ENCODE measurements at places on chromosomes 13 and 19.

GRCh38 chr13:101763191-101763590 lies 310.7 kb downstream of the ITGBL1 start:
- DNase-seq: no peak

DNA sequence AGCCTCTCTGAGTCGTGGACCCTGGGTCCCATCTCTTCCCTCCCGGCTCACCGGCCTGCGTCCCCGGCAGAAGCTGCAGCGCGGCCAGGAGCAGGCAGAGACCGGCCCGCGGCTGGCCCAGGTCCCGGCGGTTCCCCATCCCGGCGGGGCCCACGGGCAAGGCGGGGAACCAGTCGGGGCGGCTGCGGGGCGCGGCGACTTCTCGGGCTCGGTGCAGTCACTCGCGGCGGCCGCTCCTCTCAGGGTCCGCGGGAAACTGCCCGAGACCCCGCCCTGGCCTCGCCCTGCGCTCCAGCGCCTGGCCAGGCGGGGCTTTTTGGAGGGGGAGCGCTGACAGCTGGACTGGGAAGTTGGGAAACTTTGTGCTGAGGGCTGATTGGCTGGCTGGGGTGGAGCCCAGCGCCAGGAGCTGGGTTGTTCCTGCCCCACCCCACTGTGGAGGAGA lies at the start of gene COL5A3:
Gene COL5A3, minus strand, starts transcription at position 258 of the 445 bp plus-strand sequence. Its CDS starts 119 bp downstream, at position 139.
- DNase-seq: no peak

- no peak for DNase-seq
Measured at GRCh38 chr13:23440821-23441618, 7.5 kb upstream of the SACS start.

DNA sequence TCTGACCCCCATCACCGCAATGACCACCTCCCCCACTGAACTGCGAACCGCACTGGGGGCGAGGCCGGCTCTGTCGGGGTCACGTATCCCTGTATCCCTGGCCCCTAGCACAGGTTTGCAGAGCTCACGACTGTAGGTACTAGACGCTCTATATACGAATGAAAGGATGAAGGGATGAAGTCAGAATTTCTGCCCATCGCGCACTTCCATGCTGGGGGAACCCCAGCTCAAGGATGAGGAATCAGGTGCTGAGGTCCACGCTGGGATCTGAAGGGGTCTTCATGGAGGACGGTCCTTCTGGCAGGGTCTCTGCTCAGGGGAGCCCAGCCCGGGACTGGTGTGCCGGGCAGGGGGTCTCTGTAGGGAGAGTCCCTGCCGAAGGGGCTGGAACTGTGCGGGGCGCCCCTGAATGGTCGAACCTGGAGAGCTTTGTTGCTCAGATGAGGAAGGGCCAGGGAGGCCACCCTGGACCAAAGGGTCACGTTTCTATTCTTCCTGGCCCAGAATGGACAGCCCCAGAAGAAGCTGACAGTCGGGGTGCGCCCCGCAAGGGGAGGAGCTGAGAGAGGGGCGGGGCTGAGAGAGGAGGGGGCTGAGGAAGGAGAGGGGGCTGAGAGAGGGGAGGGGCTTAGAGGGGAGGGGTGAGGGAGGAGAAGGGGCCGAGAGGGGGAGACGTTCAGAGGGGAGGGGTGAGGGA lies 37.9 kb upstream of the SEMA6B start:
- DNase-seq: no peak

GRCh38 chr19:11485245-11485837 lies 4.5 kb upstream of the ELAVL3 start:
- no peak for DNase-seq

DNA sequence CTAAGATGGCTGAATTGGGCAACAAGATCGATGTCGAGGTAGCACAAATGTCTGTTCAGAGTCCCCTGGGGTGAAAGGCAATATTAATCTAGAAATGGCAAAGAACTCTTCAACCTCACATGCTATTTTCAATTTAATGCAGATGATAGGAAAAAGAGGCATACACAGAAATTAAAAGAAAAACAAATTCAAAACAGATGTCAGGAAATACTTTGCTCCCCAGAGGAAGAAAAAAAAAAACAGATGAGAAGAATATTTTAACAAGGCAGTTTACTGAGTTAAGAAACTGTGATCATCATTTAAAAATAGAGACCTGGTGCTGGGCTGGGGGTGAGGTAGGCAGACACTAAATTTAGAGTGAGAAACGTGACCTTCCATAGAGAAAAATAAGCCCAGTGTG lies 421.9 kb upstream of the ARGLU1 start:
- no peak for DNase-seq

- no peak for DNase-seq
Measured at GRCh38 chr13:84946192-84946591, 853.0 kb downstream of the SLITRK6 start.

DNA sequence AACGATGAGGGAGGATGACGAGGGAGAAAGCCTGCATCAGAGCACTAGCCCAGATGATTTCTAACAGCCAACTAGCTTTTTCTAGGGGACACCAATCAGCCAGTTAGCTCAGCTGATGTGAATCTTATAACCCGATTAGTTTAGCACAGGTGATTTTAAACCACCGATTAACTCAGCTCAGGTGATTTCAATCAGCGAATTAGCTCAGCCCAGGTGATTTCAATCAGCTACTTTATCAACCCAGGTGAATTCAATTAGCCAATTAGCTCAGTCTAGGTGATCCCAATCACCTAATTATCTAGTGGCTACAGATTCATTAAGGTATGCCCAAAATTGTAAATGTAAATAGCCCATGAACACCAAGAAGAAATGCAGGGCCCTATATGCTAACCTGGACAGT lies 146.9 kb downstream of the ZNF486 start:
- no peak for DNase-seq

GRCh38 chr13:82221621-82222020 lies 1660.7 kb downstream of the SLITRK1 start:
- DNase-seq: no peak

DNA sequence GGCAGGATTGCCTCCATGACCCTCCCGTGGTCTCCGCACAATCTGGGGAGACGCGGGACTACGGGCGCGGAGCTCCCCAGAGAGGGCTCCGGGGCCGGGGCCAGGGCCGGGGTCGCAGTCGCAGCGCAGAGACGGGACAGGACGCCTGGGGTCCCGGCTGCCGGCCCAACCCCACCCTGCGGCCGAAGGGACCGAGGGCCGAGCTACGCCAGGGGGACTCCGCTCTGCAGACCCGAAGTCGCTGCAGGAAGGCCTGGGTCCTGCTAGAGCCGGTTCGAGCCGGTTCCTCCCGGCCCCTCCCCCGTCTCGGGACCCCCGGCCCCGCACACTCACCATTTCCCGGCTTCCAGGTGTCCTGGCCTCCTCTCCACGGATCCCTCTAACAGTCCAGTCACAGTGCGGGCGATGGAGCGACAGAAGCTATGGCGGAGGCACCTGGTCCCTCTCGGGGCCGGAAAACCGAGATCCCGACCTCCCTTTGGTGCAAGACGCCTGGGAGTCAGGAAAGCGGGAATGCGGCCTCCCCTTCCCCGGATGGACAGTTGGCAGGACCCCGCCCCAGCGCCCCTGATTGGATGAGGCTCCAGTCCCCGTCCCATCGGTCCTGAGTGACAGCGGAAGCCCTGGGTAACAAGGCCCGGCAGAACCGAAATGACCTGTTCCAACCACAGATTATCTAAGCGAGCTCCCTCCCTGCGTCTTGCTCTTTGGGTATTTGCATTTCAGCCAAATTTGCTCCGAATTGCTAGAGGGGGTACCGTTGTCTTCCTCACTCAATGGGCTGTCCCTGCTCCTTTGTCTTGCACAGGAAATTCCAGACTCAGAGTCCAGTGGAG lies at the start of gene ZNF625:
Gene ZNF625, minus strand, starts transcription at position 512 of the 836 bp plus-strand sequence. Its CDS starts 176 bp downstream, at position 336.
- DNase-seq: peak; percentile 13

GRCh38 chr13:46152627-46153328 lies 29.2 kb downstream of the LCP1 start:
- DNase-seq: no peak

GRCh38 chr19:19966862-19967261 lies 66.1 kb downstream of the ZNF93 start:
- DNase-seq: no peak

DNA sequence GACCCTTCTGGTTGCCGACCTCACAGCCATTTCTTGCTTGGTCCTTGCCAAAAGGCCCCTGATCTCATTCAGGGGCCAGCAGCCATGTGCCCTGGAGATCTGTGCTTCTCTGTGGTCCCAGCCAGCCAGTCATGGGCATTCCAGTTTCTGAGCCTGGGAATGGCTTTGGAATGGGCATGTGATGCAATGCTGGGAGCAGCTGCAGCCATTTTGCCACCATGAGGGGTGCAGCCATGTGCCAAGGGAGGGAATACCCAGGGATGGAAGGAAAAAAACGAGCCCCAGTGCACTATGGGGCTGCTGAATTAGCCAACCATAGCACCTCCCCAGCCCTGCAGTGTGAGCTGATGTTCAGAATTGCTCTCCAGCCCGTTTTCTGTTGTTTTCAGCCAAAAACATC lies 26.3 kb downstream of the F2RL3 start:
- DNase-seq: no peak

DNA sequence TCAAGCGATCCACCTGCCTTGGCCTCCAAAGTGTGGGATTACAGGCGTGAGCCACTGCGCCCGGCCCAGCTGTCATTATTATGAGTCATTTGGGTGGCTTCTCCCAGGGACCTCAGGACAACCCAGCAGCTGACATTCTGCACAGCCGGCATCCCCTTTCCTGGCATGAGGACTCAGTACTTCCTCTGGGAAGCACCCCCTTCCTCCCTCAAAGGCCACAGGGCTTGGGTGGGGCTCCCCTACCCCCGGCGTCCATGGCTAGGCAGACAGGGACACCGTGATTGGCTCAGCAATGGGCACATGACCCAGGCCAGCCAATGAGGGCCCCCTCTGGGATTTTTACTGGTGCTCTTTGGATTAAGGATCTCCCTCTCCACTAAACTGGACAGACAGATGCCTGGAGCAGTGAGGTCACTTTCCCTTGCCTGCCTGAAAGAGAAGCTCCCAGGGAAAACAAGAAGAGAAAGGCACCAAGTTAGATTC lies 6.0 kb downstream of the KANK2 start:
- no peak for DNase-seq

GRCh38 chr13:33575378-33575777 lies 242.6 kb upstream of the RFC3 start:
- DNase-seq: no peak

DNA sequence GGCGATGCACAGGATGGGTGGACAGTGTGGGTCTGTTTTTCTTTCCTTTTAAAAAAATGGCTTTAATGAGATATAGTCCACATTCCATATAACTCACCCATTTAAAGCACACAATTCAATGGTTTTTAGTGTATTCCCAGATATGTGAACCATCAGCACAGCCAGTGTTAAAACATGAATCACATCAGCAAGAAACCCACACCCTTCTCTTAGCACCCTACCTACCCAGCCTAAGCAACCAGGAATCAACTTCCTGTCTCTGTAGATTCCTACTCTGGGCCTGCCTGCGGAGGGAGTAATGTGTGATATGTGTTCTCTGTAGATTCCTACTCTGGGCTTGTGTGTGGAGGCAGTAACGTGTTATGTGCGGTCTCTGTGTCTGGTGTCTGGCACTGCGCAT lies 11.9 kb downstream of the TMEM255B start:
- DNase-seq: no peak

DNA sequence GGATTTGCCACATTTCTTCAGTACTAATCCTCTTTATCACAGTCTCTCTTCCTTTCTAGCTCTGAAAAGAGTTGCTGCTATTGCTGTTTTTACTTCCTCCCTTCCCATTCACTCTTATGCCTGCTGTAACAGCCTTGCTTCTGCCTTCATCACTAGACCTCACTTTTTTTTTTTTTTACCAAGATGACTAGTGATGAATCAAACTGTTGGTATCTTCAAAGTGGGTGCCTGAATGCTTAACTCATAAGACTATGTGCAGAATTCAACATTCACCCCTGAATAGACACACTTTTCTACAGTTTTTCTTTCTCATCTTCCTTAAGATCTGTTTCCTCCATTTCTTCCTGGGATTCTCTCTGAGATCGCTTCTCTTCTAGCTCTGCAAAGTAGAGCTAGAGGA lies 217.2 kb upstream of the HTR2A start:
- DNase-seq: no peak

GRCh38 chr13:36207672-36208071 lies 6.7 kb downstream of the SOHLH2 start:
- DNase-seq: no peak

DNA sequence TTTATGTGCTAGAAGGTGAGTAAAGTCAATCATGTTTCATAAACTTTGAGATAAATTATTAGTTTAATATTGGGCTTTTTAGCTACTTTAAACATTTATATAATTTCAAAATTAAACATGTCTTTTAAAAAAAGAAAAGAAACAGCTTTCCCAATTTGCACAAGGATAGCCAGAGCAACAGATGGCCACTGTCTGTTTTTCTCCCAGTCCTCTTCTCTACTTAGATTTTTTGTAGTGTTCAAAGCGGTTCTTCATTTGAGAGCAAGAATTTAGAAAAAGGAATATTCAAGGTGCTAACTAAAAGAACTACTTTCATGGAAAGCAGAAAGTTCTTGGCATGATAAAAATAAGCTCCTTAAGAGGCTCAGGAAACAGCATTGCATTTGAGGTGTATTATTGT lies 128.3 kb upstream of the MIR17HG start:
- no peak for DNase-seq

DNA sequence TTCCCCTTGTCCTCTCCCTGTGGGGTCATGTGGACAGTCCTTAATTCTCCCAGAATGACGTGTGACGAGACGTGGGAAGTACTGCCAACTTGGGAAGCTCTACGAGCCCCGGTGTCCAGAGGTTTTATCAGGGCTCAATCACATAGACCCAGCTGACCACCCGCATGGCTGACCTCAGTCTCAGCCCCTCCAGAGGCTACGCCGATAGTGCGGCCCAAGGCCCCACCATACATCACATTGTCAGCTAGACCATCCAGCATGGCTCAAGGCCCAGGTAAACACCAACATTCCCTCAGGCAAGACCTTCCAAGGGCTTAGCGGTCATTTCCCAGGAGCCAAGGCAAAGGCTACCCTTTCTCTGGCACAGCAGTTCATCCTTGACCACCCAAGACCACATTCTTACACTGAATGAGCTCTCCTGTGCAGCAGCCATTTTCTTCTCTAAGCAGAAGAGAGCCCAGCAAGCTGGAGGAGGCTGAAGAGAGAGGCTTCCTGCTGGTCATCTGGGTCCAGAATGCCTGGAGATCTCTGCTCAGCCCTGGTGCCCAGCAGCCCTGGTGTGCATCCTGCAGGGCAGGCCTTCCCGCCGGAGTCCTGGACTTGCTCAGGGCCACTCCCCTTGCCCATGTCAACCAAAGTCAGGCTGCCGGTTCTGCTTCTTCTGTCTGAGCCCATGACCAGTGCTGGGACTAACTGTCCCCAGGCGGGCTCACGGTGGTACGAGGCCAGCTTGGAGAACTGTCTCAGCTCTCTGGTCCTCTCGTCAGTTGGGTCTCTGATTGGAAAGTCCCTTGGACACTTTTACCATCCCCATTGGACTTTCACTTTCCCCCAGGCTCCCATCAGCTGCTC lies 7.9 kb upstream of the F10 start:
- DNase-seq: no peak

All from activated T-helper 9 cell treated with anti-CD3 and anti-CD28 coated beads, Interleukin-2, amount 50 U/mL, for 16 hours (primary cell).